ENCODE measurements at places on chromosomes 6 and 20.

- no peak for DNase-seq
Measured at GRCh38 chr6:30047220-30047619, 13.8 kb upstream of the POLR1H start.

DNA sequence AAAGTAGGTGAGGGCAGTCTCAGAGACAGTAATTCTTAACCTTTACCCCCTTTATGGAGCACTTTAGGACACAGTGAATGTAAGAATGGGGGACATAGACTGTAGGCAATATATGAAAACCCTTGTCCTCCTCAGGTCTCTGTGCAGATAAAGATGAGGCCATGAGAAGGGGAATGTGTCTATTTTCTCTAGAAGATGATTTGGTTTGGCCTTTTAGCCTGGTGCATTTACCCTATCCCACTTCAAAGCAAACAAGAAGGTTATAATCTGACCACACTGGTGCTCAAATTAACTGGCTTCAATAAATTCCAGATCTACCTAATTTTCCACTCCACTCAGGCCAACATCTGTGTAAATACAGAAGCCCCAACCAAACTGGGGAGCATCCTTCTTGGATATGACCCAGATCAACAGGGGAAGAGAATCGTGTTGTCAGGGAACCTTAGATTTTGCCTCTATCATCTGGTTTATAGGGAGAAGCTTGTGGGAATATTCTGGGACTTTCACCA, 42.4 kb downstream of the RIPOR2 start:
- no peak for DNase-seq

DNA sequence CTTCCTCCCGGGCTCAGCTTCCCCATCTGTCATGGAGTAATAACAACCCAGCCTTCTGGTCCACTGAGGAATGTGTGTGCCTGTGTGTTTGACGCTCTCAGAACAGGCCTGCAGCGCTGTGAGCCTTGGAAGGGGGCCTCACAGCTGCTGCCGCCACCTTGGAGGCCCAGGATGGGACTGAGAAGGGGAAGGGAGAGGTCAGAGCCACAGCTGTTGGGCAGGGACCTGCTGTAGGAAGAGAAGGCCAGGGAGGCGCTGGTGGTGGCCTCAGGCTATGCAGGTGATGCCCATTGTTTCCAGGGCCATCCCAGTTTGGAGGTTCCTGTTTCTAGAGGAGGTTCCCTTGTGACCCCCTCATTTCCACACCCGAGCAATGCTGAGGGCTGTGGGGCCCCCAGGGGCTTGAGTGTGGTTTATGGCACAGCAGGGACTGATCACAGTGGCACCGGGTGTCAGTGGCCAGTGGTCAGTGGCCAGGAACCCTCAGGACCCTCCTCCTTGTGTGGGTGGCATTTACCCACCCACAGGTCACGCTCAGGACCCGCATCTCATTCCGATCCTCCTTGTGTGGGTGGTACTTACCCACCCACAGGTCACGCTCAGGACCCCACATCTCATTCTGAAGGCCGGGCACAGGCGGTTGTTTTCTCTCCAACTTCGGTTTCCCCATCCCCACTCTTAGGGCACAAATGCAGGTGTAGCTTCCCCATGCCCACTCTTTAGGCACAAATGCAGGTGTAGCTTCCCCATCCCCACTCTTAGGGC, 14.0 kb downstream of the TPD52L2 start:
- no peak for DNase-seq

DNA sequence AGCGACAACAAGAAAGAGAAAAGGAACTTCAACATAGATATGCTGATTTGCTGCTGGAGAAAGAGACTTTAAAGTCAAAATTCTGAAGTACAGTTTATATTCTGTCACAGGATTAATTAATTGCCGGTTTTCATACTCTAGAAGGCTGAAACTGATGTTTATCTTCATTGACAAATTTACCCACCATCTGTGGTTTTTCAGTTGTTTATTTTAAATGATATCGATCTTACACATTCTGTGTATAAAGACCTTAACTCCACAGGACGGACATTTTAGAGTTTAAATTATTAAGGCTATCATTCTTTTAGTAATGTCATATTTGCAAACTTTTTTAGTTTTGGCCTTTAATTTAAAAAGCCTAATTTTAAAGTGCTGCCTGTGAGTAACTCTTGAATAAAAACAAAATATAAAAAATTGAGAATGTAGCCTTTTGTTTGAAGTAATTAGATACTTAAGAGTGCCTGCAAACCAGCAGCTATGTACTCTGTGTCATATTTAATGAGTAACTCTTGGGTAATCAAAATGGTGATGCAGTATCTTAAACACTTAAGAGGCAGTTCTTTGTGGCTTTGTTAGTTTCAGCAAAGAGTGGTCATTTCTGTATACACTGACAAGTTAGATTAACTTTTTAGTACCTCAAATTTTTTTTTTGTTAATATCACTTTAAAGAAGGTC, 59.3 kb downstream of the CDC5L start:
- no peak for DNase-seq

GRCh38 chr6:167093922-167094432, 28.9 kb upstream of the CCR6 start:
- DNase-seq = no peak

- no peak for DNase-seq
Measured at GRCh38 chr6:34236131-34236442, 586 bp upstream of the HMGA1 start.

GRCh38 chr6:81373414-81373813, 379.1 kb downstream of the TENT5A start:
- no peak for DNase-seq

DNA sequence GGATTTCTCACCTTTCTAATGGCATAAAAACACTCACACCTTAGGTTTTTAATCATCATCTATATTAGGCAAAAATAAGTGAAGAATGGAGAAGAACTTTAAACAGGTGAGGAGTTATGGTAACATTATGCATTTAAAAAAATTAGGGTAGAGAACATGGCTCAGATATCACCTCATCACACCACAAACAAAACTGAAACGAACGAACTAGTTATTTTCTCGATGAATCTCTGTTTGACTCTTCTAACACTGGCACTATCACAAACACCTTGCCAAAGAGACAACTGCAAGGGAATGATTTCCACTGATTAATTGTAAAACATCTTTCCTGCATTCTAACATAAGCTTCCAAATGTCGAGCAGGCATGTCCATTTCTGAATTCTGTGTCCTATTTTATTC, 286.1 kb upstream of the GJE1 start:
- DNase-seq = no peak

- no peak for DNase-seq
Measured at GRCh38 chr6:33583591-33584155, 3.6 kb upstream of the BAK1 start.

DNA sequence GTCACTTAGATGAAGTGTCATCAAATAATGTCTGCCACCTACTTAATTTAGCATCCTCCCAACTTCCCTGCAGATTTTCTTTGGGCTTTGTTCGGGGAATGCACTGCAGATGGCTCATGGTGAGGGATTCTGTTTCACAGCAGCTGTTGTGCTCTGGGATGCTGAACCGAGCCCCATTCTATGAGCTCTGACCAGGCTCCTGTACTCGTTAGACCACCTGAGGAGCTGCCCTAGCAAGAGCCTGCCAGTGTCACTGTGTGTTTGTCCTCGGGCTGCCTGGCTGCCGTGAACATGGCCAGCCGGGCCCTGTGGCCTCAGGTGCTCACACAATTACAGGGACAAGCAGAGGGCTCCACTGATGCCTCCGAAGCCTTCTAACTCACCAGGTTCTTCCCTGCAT, 238.8 kb upstream of the ECI2 start:
- no peak for DNase-seq

Data from midbrain (tissue), 1 donor.